GM04503 (cell line): ENCODE measurements at places on chromosomes 3 and 15.
A peak's percentile ranks its signal among the peaks of the same experiment; 100 is the strongest.

DNA sequence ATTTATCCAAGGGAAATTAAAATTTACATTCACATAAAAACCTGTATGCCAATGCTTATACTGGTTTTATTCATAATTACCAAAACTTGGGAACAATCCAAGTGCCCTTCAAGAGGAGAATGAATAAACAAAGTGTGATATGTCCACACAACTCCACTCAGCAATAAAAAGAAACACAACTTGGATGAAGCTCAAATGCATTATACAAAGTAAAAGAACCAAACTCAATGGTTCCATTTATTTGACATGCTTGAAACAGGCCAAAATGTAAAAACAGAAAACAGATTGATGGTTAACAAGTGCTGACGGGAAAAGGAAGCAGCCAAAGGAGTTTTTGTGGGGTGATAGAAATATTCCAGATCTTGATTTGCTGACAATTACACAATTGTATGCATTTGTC lies 23.5 kb downstream of the OCA2 start:
- no peak for DNase-seq

GRCh38 chr15:32802286-32802936 lies 84.6 kb downstream of the GREM1 start:
- peak; percentile 81 for DNase-seq

DNA sequence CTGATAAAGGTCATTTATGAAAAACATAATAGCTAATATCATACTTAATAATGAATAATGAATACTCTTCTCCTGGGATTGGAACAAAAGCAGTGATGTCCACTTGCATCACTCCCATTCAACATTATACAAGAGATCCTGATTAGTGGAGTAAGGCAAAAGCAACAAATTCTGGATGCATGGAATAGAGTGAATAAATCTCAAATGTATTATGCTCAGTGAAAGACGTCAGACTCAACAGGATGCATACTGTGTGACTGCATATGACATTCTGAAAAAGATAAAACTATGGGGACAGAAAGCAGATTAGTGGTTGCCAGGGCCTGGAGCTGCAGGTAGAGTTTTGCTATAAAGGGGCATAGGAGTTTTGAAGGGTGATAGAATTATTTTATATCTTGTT lies 77.6 kb upstream of the ZBTB20 start:
- no peak for DNase-seq

DNA sequence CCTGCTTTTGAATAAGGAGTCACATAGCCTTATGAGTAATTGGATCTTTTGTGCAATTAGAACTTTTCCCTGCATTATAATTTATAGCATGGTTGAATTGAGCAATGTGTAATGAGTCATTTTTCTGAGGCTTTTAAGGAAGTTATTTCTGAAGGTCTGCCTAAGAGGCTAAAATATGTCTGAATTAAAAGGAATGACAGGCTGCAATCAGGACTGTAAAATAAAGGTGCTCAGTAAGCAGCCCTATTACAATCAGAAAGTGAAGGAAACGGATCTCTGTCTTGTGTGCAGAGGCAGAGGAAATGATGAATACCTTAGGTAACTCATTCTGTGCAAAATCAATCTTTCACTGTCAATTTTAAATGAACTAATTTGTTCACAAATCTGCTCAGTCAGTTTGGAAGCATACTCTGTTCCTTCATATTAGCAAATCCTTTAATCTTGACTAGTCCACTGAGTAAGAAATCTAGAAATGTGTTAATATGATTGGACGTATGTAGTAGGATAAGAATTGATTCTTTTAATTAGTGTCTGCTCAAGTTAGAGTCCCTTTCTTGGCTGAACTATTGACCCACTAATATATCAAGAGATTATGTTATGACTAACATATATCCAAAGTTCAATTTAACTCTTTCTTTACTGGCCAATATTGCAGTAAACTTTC lies 290.1 kb downstream of the ZIC1 start:
- peak; percentile 46 for DNase-seq

GRCh38 chr15:92884436-92885223 lies 15.5 kb upstream of the CHD2 start:
- DNase-seq, result no peak

DNA sequence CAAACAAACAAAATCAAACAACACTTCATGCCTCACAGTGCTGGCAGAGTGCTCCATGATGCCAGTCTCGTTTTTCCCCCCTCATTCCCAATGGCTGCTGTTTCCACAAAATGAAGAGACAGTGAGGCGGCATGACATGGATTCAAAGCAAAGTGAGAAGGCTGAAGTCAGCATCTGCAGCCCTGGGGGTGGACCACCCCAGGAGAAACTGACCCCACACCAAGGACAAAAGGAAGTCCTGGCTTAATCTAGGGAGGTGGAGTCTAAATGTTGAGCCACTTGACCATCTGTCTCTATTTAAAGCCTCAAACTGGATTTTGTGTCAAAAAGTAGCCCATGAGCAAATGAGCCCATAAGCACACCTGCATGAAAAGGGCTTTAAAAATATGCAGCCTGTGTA lies 151.2 kb upstream of the RORA start:
- no peak for DNase-seq

DNA sequence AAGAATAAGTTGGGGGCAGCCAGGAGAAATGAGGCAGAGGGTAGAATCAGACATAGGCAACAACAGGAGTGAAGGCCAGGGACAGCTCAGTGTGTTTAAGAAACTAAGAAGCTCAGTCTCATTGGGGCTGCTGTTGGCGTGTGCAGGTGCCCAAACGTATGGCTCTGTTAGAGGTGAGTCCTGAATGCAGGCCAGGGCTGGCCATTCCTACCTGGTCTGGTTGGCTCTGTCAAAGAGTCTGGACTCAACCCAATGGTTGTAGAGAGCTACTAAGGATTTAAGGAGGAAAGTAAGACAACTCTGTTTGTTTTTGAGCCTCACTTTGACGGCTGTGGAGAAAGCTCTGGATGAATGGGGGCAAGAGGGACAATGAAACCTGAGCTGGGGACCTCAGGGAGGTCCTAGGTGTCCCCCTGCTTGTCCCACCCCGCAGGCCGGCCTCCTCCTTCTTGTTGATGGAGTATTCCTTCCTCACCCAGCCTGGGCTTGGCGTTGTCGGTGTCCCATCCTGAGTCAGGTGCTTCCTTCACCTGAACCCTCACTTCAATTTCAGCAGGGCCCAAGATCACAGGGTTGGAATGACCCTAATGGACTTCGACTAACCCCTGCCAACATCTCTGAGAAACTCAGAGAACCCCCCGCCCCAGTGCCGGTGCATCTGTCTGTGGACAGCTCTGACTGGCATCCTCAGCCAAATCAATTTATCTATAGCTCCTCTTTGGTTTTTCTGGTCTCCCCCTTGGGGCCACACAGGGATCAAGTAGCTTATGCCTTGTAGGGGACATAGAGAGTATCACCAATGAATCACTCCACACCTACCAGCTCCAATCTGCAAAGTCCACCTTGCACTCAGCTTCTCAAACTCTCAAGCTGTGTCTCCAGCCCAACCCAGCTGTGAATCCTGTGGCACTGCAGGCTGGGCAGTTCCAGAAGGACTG lies 8.3 kb downstream of the ITGA11 start:
- no peak for DNase-seq

- DNase-seq, result no peak
These were observed 142.2 kb upstream of the IGF1R start for GRCh38 chr15:98506172-98506571.

GRCh38 chr15:36769098-36769497 lies 189.7 kb downstream of the CDIN1 start:
- no peak for DNase-seq

DNA sequence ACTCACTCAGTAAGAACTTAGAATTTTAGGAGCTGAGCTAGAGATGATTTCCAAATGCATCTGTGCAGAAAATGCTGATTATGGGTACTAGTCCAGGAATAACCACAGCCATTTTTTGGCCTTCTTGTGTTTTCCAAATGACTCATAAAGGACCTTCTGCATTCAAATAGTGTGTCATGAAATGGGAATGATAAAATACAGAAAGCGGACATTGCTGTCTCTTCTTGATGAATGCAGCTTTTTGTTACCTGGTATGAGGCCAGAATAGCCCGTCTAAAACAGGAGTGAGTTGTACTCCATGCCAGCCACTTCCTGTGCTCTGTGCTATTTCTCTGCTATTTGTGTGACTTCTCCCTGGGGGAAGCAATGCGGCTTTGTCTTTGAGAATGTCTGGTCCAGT lies 20.5 kb upstream of the FRMD5 start:
- peak; percentile 90 for DNase-seq

DNA sequence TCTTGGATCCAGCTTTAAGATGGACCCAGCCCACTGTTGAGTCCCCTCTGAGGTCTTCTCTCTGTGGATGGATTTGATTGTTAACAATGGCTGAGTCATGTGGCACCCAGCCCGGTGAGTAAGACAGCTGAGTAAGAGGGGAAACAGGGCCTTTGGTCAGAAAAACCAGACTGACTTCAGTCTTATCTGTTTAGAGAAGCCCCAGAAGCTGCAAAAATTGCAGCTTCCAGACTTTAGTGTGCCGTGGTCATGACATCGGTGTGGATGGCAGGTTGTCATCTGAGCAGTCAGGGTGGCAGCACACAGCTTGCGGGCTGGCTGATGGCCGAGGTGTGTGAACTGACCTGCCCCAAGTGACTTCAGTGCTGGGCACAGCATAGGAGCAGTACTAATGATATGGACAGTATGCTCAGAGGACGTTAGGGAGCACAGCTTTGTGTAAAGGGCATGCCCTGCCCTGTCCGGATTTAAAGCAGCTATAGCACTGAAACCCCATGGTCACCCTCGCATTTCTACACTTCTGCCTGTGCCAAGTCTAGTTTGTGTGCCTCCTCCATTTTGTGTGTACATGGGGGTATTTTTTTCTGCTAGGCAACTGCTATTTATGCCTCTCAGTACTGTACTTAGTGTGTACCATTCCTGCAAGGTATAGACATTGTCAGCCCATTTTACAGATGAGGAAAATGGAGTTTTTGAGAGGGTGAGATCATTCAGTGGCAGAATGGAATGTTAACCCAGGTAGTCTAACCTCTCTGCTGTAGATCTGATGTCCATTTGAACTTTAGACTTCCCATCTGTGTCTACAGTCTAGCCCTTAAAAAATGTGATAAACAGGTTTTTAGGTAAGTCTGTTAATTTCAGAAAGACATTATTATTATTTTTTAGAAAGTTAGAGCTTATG lies 44.4 kb downstream of the FLNB start:
- peak; percentile 86 for DNase-seq

- no peak for DNase-seq
These were observed 458.0 kb downstream of the ZNF385D start for GRCh38 chr3:21292971-21293370.

DNA sequence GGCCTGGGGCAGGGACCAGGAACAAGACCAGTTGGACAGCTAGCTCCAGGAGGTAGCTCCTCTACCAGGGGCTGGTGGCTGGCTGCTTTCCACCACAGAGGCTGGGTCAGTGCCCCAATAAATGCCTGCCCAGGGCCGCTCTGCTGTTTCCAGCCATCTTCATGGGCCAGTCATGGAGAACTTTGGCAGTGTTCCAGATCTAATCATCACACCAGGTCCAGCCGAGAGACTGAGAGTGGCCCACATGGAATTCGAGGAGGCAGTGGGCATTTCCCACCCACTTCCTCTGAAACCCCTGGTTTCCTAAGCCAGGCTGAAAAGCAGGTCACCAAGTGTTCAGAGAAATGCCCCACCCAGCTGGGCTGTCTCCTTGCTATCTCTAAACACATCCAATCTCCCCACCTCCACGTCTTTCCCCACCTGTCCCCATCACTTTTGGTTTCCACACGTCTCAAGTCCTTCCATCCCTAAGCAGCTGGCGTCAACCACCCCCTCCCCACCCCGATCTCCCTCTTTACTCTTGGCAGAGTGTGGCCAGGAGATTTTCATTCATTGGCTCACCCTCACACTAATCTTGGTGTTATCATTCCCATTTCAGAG lies 190.0 kb upstream of the LINGO1 start:
- DNase-seq, result no peak

GRCh38 chr3:130839813-130840212 lies 54.1 kb upstream of the ATP2C1 start:
- no peak for DNase-seq

DNA sequence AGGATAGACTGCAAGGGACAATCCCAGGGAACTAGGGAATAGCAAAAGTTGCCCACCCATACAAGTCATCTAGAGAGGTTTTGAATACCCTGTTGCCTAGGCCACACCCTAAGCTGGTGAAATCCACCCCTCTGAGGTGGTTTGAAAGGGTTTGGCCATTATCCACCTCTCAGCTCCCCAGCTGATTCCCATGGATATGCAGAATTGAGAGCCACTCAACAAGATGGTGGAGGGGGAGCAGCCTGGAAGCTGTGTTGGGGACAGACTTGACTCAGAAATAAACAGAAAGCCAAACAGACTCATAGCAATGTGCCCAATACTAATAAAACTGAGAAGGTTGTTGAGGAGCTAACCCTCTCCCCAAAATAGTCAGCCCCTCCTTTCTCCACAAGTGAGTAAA lies 10.9 kb downstream of the PRR20G start:
- DNase-seq, result no peak

- no peak for DNase-seq
These were observed 534.5 kb upstream of the TBL1XR1 start for GRCh38 chr3:177731644-177732268.

GRCh38 chr15:30924353-30924752 lies 20.6 kb downstream of the FAN1 start:
- DNase-seq, result peak; percentile 73

DNA sequence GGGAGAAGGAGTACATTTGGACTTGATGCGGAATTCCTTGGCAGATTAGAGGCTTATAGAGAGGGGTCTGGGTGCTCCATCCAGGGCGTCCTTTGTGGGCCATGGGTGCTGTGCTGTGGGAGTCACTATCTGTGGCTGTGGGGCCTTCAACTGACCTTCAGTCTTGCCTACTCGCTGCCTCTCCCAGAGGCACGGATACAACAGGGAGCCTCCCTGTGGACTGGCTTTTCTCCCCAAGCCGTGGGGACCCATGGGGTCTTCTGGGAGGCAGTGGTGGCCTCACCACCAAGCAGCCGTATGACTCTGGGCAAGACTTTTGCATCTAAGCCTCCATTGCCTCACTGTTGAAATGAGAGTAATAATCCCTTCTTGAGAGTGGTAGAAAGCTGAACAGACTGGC lies 83.9 kb downstream of the PDCD6IP start:
- no peak for DNase-seq

GRCh38 chr3:188978421-188979171 lies 193.2 kb upstream of the TPRG1 start:
- DNase-seq, result peak; percentile 44

- no peak for DNase-seq
These were observed 7.0 kb upstream of the CXCR6 start for GRCh38 chr3:45936261-45936660.

- DNase-seq, result peak; percentile 92
These were observed 76.0 kb upstream of the HACD2 start for GRCh38 chr3:123660900-123661299.

- DNase-seq, result no peak
These were observed 4.3 kb downstream of the SHF start for GRCh38 chr15:45183511-45183910.
